ENCODE measurements at places on chromosomes 2 and 18. TPM values are rescaled to one million over a fixed set of nuclear protein-coding genes. Genes with fewer than 3 reads are reported as not detected.

Gene CIB4
- not detected for polyA plus RNA-seq

Gene PTPRN
- polyA plus RNA-seq: not detected

Gene METAP1D
- 2.7 TPM for polyA plus RNA-seq

Gene HK2
- polyA plus RNA-seq: 1.8 TPM

Gene UGT1A10
- not detected for polyA plus RNA-seq

All from CD8-positive, alpha-beta memory T cell (primary cell).